Activated T-cell treated with anti-CD3 and anti-CD28 coated beads, Interleukin-2, amount 50 U/mL, for 1 hour (primary cell): ENCODE measurements at places on chromosomes 2 and 18.

DNA sequence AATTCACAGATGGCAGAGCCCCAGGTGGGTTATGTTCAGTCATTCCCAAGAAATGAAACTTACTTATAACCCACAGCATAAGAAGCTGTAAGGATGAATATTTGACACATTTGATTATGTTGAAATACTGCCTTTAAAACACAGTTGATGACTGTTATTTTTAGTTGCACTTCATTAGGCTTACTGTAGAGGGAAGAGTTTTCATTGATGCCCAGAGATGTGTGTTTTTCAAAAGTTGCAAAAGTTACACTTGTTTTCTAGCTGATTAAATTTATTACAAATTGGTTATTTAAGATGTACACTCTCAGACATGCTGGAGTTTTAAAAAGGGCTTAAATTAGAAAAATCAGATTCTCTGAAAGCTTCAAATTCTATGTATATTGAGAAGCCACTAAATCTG, 506.1 kb downstream of the PARD3B start:
- DNase-seq, result no peak

- DNase-seq, result no peak
These were observed 43.5 kb downstream of the SLC14A2 start for GRCh38 chr18:45658756-45659155.

- no peak for DNase-seq
These were observed 254.7 kb downstream of the RAD51AP2 start for GRCh38 chr2:17263570-17263968.

DNA sequence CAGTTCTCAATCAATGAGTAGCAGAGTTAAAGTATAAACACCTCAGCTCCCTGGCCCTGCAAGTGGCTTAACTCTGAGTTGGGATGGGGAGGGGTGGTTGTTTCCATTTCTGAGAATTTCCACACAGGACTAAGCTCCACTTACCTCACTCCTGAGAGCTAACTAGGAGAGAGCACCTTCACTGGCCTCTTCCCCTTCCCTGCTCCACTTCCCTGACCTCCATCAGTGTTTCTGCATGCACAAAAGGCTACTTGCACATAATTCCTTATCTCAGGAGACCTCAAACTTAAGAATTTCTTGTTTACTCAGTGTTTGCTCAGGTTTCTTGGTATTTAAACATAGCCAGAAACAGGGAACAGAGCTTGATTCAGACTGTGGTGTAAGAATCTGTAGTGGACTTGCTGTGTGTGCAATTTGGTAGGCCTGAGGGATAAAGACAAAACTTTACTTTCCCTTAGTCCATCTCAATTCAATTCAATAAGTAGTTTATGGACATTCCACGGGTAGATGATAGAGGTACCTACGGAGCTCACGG, 97.2 kb downstream of the PID1 start:
- DNase-seq, result no peak

DNA sequence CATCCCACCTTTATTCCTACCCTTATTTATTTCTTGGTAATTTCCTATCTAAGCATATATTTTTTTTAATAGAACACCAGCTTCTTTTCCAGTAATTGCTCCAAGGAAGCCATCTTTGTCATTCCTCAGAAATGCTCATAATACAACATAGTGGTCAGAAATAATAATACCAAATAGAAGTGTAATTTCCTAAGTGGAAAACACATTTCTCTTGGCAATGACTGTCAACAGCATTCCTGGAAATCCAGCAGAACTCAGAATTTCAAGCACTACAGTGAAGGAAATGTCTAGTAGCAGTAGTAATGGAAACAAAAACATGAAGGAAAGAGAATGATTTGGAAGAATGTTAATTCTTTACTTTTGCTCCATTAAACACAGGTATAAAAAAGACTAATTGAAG, 56.6 kb downstream of the GDF7 start:
- no peak for DNase-seq

- no peak for DNase-seq
These were observed 25.8 kb downstream of the CIB4 start for GRCh38 chr2:26615336-26615859.

DNA sequence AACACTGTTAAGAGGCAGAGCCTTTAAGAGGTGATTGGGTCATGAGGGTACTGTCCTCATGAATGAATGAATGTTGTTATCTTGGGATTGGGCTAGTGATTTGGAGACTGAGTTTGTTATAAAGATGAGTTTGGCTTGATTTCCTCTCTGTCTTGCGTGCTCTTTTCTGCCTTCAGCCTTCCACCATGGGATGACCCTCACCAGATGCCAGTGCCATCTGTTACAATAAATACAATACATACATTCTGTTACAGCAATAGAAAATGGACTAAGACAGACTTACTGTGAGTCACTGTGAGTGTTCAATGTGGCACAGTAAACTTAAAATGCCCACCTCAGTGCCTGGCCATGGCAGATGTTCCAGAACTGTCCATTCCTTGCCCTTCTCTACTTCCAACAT, 95.0 kb upstream of the ZFP36L2 start:
- DNase-seq, result no peak

DNA sequence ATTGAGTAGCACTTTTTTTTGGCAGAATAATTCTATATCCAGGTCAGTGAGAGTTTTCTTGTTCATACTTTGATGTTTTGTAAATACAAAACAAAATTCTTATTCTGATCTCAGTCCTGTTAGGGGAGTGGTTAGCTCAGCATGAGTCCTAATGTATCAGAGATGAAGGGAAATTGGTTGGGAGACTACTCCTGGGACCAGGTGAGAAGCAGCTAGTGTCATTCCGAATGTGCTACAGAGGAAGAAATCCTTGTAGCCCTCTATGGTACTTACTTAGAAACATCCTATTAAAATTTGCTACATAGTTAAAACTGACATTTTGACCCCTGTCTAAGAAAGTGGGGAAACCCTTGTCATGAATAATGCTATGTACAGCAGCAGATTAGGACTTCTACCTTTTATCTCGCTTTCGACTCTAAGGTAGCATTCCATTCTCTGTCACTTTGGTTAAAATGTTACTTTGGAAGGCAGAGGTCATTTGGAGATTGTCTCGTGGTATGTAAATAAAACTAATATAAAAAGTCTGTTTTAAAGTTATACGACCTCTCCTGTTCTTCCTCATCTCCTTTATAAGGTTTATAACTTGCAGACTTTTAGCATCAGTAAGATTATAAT, 65.8 kb downstream of the PARD3B start:
- DNase-seq, result no peak

- DNase-seq, result no peak
These were observed 440.7 kb upstream of the MMADHC start for GRCh38 chr2:150028322-150028721.

DNA sequence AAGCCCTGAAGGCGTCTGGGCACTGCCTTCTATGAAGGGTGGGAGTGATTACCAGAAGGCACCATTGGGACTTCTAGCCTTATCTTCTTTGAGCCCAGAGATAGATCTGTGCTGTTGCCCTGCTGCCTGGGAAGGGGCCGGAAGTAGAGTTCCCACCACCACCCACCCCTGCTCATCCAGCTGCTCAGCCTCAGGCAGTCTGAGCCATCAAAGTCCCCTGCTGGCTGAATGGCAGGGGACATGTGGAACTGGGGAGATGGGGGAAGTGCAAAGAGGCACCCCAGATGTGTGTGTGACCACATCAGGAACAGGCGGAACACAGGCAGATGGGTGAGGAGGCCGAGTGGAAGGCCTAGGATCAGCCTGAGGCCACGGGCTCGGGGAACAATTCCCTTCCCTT, 3.3 kb upstream of the WNT10A start:
- no peak for DNase-seq

- no peak for DNase-seq
These were observed 142.3 kb upstream of the HAAO start for GRCh38 chr2:42934580-42935186.

DNA sequence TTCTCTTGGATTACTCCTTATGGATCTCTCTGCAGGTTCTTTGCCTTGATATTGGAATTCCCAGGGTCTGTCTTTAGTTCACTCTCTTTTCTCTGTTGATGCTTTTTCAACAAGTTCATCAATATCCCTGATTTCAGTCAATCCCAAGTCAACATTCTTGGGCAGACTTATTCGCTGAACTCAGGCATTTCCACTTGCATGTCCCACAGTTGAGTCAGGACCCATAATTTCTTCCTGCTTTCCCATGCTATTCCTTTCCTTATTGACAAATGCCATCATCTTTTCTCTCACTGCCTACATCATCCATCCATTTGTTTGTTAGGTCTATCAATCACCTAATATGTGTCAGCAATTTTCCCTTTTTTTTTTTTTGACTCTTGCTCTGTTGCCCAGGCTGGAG, 11.6 kb downstream of the GPD2 start:
- DNase-seq, result no peak

- DNase-seq, result no peak
These were observed 93.4 kb downstream of the GLI2 start for GRCh38 chr2:120828829-120829632.

GRCh38 chr2:118696786-118697465, 150.5 kb downstream of the EN1 start:
- no peak for DNase-seq

- no peak for DNase-seq
These were observed 29.0 kb downstream of the RAMP1 start for GRCh38 chr2:237888389-237888788.

GRCh38 chr2:241109210-241110088, 7.4 kb upstream of the MTERF4 start:
- DNase-seq, result peak; percentile 44

- DNase-seq, result no peak
These were observed 430.0 kb upstream of the TNP1 start for GRCh38 chr2:217289907-217290280.

GRCh38 chr2:68722712-68723111, 11.9 kb upstream of the ARHGAP25 start:
- DNase-seq, result no peak

- no peak for DNase-seq
These were observed 93.7 kb upstream of the KLHL29 start for GRCh38 chr2:23291239-23291638.

GRCh38 chr2:112758711-112759110, 5.7 kb downstream of the CKAP2L start:
- DNase-seq, result no peak

DNA sequence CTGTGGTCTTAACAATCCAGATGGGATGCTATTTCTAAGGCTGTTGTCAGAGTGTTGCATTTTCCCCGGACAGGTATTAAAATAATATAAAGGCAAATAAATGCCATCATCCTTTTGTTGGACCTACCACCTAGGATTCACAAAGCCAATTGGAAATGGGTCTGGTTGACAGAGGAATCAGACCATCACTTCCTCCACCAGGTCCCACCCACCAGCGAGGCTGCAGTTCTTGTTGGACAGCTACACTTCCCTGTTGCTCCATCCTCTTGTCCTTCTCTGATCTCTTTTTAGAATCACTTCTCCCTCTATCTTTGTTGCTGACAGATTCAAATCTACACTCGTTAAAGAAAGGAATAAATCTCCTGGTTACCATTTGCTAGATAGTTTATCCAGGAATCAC, 1.1 kb downstream of the TMEM169 start:
- no peak for DNase-seq

- no peak for DNase-seq
These were observed 648.0 kb downstream of the GALR1 start for GRCh38 chr18:77897606-77898005.

DNA sequence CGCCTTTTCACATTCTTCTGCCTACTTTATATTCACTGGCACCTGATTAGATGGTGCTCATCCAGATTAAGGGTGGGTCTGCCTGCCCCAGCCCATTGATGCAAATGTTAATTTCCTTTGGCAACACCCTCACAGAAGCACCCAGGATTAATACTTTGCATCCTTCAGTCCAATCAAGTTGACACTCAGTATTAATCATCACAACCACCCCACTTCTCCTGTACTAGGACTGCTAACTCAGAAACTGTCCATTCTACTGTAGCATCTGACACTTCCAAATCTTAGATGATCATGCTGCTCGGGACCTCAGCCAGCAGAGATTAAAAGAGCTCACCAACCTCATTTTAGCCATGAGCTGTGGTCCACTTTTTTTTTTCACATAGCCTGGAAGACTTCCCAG, 268.5 kb downstream of the SATB2 start:
- DNase-seq, result no peak

DNA sequence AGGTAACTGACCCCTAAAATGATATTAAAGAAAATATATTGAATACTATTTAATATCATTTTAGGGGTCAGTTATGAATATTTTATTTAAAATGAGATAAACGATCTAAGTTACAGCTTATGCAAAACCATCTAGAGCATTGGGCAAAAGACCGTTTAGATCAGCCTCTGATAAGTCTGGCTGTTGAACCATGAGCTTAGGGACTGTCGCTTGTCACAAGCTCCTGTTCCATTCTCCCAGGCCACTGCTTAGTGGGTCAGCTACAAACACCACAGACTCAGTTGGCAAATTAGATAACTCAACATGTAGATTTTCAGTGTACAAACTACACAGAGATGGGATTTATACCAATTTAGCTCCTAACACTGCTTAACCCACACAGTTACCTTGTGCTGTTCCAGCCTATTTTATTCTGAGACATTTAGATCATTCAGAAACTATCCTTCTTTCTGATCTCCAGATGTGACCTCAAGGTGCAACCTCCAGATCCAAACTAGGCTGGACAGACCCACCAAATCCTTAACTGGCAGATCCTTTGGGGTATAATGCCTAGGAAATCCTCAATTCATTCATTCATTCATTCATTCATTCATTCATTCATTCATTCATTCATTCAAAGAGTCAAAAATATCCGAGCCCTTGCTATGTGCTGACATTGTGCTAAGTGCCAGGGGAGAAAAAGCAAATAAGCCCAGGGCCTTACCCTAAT, 82.8 kb downstream of the HRH4 start:
- no peak for DNase-seq

- no peak for DNase-seq
These were observed 1296.6 kb upstream of the DDX18 start for GRCh38 chr2:116517936-116518335.

DNA sequence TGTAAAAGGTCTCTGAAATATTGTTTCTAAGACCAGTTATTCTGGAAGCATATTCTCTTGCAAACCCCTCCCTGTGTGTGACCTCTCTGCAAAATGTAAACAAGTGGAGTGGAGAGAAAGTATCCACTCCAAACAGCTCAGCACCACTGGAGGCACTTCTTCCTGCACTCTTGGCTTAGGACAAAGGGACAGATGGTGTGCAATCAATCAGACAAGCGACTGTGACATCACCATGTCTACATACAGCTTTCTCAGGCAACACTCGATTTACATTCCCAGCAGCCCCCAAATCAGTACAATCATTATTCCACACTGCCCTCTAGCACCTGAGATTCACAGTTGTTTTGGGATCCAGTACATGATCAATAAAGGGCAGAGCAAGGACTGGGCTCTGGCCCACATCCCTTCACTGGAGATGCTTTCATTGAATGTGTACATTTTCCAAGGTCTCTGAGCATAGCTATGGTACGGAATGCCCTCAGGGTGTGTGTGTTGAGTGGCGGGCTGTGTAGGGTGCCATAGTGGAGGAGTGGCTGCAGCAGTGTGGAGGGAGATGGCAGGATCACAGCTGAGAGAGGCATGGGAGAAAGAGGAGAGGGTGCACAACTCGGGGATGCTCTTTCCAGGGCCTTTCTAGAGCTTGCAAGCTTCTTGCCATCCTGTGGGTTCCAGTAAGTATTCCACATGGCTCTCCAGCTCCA, 311.8 kb upstream of the ST6GAL2 start:
- DNase-seq, result no peak

- DNase-seq, result no peak
These were observed 30.3 kb upstream of the IL1R1 start for GRCh38 chr2:102112271-102112670.

- DNase-seq, result no peak
These were observed 31.6 kb downstream of the CYP26B1 start for GRCh38 chr2:72116081-72116533.

- no peak for DNase-seq
These were observed 17.4 kb upstream of the FOSL2 start for GRCh38 chr2:28375236-28375635.
